Spleen (tissue), 13 donors: ENCODE measurements at places on chromosomes 3 and 15. TPM values are rescaled to one million over a fixed set of nuclear protein-coding genes. Genes with fewer than 3 reads are reported as not detected.

Gene DUOXA2
- not detected for total RNA-seq

Gene TTLL13
- not detected for total RNA-seq

GRCh38 chr3:155356594-155357370 lies 63.3 kb upstream of the STRIT1 start:
- DNase-seq = no peak
- H3K27ac ChIP-seq = no peak overlapping the region
- no peaks in the 10 kb centered on the region for H3K27me3 ChIP-seq

DNA sequence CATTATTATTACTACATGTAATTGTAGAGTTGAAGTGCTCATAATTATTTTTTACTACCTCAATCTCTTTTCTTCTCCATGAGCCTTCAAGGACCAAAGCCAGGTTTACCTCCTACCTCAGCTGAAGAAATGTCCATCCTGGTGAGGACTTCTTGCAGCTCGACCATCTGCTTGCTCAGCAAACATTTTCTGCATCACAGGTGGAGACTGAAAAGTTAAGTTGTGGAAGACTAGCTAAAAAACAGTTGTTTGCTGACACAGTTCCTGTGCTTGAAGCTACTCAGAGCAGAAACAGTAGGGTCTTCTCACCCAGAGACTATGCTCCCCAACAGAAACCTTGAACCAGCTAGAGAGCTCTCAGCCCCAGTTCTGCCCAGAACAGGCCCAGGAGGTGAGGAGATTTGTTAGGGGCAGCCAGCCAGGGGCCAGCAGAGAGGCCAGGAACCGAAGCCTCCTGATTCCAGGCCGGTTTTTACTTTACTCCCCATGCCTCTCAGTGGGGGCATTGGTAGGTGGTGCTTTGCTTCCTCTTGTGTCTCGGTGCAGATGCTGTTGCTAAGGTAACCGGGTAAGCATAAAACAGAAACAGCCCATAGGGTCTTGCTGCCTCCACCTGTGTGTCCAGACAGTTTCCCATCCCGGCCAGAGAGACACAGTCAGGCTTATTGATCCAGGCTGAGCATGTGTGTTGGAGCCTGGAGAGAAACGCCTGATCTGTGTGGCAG lies 54.9 kb downstream of the CCNL1 start:
- no peaks in the 10 kb centered on the region for H3K4me1 ChIP-seq
- H3K36me3 ChIP-seq = no peaks in the 10 kb centered on the region
- no peak for DNase-seq
- no peak overlapping the region for H3K27ac ChIP-seq
- H3K27me3 ChIP-seq = no peaks in the 10 kb centered on the region

DNA sequence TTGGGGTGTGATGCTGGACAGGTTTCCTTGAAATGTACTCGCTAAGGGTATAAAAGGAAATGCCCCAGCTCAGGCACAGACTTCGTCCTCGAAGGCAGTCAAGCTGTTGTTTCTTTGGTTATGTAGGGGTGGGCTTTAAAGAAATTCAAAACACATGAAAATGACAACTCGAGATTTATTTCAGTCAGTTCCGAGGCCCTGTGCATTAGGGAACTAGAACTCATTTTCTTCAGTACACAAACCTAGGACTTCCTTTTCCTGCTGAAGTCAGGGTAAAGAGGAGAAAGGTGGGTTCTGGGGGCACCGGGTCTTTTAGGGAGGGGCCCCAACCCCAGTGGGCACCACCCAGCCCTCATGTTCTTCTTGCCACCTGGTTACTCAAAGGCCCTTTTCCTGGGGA lies 7.7 kb downstream of the CCR9 start:
- DNase-seq = no peak
- H3K27ac ChIP-seq = no peak overlapping the region
- no peak overlapping the region for H3K4me3 ChIP-seq
